ENCODE measurements at places on chromosomes 12 and 14.
A peak's percentile ranks its signal among the peaks of the same experiment; 100 is the strongest.

DNA sequence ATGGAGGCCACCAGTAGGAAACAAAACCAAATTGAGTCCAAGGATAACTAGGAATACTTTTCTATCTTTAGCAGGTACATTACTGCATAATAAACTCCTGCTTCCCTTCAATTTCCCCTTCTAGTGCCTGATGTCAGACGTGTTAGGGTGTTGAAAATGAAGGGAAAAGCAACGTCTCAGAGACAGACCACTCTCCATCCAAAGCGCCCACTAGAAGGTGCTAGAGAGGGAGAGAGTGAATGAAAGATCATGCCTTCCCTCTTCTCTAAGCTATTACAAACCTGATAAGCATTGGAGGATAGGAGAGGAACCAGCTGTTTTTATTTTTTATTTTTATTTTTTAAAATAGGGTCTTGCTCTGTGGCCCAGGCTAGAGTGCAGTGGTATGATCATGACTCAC, 64.1 kb downstream of the ZNF641 start:
- no peak for DNase-seq

DNA sequence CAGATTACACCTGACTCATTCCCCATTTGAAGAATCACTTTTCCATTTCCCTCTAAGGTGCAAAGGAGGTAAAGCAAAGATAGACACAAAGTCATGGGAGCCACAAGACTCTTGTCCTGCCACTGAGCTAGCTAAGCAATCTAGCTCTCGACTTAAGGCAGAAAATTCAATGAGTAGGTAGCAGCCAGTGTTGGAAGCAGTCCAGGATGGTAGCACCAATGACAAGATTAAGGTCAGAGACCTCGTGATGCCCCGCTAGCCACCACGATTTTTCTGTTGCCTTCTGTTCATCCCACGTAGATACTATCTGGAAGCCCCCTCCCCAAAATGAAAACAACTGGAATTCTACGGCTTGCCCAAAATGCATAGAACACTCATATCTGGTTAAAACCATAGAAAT, 1.4 kb downstream of the VAMP1 start:
- DNase-seq = no peak

DNA sequence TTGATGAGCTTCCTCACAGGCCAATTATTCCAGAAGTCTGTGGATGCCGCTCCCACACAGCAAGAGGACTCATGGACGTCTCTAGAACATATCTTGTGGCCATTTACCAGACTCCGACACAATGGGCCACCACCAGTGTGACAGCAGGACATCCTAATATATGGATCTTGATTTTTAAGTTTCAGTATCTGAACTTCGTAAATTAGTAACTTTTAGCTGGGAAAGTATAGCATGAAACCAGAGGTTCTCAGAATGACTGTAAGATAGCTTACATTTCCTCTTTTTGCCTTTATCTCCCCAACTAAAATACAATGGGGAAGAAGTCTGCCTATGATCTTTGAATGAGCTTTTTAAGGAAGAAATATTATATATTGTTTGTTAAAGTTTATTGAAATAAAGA, 87.0 kb downstream of the DNAI7 start:
- no peak for DNase-seq

- no peak for DNase-seq
Observed at GRCh38 chr12:128259556-128260070, 7.4 kb upstream of the TMEM132C start.

- no peak for DNase-seq
Observed at GRCh38 chr14:36940476-36940875, 231.9 kb downstream of the SLC25A21 start.

DNA sequence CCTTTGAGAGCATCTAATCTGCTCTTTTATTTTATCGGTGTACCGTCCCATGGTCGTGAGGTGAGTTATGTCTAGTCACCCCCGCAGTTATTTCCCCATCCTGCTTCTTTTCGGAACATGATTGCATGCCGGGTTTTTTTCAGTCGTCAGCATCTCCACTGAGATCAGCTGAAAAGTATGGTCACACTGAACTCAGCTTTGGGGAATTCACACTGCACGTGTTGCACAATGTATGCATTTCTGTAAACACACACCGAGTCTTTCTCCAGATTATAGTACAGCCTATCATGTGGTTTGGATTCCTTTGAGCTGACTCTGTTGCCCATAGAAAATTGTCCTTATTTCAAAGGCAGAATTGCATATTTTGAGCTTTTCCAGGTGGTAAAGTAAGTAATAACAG, 24.6 kb downstream of the PLXNC1 start:
- peak; percentile 44 for DNase-seq

DNA sequence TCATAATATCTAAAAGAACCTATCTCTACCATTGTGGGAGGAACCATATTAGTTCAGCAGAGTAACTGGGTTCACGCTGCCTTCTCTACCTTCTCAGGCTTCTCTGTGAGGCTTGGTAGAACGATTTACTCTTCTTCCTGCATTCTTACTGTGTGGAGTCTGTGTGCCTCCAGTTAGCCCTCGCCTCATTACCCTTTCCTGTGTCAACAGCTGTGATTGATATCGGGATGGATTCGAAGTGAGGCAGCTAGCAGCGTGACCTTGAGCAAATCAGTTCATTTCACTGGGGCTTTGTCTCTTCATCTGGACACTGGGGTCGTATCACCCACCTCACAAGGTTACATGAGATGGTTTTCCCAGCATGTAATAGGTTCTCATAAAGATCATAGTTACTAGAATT, 4.6 kb upstream of the VRK1 start:
- no peak for DNase-seq

- no peak for DNase-seq
Observed at GRCh38 chr12:123041042-123041531, 60.6 kb downstream of the ARL6IP4 start.

DNA sequence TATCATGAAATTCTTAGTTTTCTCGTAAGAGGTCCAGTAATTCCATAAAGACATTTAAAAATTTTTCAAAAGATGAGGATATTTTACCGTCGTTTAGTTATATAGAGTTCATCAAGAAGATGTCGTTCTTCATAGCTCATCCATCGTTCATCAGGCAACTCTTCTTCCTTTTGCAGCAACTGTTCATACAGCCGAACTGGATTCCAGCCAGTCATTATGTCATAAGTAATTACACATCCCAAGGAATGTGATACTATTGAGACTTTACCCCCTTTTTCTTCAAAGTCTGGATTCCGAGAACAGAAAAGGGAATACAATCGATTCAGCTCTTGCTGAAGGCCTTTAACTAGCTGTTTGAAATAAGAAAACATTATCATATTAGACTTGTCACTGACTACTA, 90.3 kb downstream of the DDHD1 start:
- DNase-seq = no peak

- no peak for DNase-seq
Observed at GRCh38 chr14:68633131-68633991, 159.5 kb downstream of the ZFP36L1 start.

DNA sequence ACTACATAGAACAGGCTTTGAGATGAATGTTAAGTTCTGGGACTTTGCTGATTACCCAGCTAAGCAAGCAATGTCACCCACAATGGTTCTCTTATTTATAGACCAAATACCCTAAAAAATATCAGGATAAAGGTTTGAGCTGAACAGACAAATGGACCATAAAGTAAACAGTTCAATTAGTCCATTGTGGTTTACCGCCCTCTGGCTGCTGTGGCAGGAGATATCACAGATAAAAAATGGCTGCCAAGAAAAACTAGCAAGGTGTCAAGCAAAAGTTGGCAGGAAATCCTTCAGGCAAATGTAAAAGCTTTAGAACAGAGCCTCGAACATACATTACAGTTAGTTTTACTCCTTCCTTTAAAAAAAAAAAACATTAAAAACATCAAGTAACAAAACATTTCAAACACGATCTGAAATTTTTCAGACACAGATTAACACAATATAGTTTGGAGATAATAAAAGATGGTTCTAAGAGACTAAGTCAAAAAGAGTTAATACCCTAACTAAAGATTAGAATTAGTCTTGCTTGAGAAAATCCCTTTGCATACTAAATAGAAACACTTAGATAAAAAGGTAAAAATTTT, 41.3 kb downstream of the MED13L start:
- no peak for DNase-seq

DNA sequence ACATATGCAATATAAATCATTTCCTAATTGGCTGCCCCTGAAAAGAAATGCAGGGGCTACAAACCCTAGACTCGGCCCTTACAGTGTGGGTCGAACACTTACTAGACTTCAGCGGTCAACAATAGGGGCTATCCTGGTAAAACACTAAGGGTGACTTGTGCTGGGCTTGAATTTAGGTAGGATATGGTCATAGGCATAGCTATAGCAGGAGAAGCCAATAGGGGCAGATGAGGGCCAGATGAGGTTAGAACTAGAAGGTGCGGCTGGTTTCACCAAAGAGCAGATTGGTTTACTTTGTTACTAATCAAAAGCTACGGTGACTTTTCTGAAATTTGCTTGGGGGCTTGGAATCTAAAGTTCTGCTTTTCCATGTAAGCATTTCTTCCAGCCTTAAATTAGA, 282.3 kb upstream of the DIO2 start:
- no peak for DNase-seq

GRCh38 chr14:45181329-45181728, 45.6 kb downstream of the FANCM start:
- DNase-seq = no peak

DNA sequence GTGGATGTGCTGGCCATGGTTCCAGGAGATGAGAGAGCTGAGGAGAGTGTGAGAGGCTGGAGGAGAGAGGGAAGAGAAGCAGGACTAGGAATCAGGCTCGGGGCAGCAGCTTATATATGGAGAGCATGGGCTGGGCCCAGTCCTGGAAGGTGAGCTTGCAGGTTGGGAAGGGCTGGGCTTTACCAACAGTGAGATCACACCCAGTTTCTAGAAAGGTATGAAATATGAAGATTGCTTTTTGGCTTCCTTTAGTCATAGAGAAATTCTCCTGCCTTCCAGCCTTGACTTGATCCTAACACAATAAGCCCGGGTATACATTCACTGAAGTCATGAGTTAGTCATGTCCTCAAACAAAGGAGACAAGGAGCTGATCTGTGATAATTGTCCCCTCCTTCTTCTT, at the start of gene KRT6A:
Gene KRT6A, minus strand, starts transcription at position 86 of the 400 bp plus-strand sequence. Its CDS starts 69 bp downstream, at position 17.
- no peak for DNase-seq

DNA sequence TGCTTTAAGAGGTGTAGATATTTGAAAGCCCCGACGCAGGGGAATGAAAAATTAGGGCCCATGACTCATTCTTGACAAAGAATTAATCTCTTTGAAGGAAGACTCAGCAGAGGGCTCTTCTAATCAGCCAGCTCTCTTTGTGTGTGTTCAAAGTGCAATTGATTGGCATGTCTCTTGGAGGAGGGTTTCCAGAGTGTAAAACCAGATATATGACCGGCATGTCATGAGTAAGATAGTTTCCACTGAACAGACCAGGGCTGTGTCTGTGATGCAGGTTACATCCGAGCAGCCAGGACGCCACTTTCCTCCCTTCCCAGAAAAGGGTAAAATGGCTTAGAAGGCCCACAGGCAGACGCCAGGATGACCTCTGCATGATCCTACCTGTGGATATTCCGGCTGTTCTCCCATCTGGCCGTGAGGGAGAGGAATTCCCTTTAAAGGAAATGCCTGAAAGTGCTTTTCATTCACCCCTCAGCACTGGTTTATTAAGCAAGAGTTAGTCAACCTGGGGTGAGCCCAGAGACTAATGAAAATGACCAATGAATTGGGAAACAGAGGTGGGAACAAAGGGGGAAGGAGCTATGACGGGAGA, 7.2 kb upstream of the KRT75 start:
- DNase-seq = no peak

GRCh38 chr12:27335364-27336281, 3.0 kb downstream of the BMAL2 start:
- no peak for DNase-seq

- no peak for DNase-seq
Observed at GRCh38 chr12:105554223-105554678, 223.8 kb downstream of the C12orf75 start.

DNA sequence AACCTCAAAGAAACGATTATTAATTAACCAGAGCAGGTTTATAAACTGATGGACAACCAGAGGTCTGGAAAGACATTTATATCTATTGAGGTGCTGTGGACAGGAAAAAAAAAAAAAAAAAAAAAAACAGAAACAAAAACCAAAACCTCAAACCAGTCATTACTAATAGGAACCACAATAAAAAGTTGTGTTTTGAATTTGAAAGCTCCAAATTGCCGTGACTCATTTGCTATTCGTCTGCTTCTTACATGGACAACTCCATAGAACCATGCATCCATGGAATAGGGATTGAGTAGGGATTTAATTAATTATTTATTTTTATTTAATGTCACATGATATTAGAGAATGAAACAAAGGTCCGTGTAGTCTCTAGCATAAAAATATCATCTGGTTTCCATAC, 134.1 kb upstream of the SSTR1 start:
- DNase-seq = no peak

DNA sequence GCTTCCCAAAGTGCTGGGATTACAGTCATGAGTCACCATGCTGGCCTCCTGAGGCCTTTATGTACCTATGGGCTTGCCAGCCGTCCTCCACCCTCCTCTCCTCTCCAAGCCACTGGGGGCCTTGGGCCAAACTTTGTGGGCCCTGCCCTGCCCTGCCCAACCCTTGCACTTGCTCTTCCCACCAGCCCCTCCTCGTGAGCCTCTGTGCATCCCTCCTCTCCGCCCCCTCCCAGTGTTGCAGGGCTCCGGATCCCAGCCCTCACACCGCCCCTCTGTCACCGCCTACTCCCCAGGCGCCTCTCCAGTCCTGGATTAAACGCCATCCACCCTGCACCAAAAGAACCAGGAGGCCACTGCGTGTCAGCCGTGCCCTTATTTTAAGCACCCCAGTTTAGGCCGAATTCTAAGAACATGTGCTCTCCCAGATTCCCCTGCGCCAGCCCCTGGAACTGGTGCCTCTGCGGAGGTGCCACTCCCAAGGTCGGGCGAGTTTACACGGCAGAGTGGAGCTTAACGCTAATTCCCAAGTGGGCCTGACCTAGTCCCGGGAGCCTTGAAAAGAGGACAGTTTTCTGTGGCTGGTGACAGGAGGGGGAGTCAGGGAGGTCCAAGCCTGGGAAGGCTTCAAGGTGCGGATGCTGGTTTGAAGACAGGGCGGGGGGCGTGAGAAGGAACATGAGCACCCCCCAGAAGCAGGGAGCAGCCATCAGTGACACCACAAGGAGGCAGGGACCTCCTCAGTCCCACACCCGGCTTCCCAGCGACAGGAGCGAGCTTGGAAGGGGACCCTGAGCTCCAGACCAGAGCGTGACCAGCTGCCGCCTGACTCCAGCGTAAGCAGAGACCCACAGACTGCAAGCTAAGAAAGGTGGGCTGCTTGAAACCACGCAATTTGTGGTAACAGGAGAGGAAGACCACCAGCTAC, 21.2 kb upstream of the CDCA4 start:
- DNase-seq = no peak

DNA sequence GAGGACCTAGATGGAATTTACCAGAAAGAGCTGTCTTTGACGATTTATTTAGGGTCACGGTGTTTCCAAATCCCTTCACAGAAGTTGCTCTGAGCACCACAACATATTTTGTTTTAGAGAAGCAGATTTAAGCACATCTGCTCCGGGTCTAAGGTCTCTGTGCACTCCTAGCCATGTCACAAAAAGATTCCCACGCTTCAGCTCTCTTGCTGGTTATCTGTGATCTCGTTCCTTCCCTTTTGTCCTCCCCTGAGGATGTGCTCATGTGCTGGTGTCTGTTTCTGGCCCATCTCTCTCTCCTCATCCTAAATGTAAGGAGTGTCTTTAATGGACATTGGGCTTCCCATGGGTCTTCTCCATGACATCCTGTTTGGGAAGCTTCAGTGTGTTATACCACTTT, 53.7 kb upstream of the GNPNAT1 start:
- DNase-seq = no peak

GRCh38 chr14:101105045-101105444, 201.5 kb upstream of the RTL1 start:
- DNase-seq = no peak
